Fibroblast of skin of scalp (primary cell): ENCODE measurements at places on chromosomes 5 and 9.
A peak's percentile ranks its signal among the peaks of the same experiment; 100 is the strongest.

- DNase-seq: no peak
Observed at GRCh38 chr5:56443826-56444225, 210.7 kb upstream of the ANKRD55 start.

- peak; percentile 54 for DNase-seq
Observed at GRCh38 chr9:91727316-91727861, 222.6 kb downstream of the ROR2 start.

- DNase-seq: peak; percentile 13
Observed at GRCh38 chr9:4615251-4615650, 46.8 kb upstream of the PLPP6 start.

GRCh38 chr9:32322622-32323021 lies 61.8 kb upstream of the ACO1 start:
- DNase-seq: no peak

DNA sequence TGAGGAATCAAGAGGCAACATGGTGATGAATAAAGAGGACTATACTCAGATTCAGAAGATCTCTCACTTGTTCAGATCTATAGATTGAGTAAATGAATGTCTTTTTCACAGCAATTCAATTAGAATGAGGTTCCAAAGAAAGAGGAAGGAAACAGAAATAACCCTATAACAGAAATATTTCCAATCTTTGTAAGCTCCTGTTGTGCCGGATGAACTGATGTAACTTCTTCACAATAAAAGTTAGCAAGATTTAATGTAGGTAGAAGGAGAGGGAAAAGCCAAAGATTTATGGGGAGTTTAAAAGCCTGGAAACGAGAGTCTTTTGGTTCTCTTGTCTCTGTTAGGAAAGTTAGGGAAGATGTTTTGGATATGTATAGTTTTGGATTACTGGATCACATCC lies 92.1 kb downstream of the PBX3 start:
- DNase-seq: no peak

DNA sequence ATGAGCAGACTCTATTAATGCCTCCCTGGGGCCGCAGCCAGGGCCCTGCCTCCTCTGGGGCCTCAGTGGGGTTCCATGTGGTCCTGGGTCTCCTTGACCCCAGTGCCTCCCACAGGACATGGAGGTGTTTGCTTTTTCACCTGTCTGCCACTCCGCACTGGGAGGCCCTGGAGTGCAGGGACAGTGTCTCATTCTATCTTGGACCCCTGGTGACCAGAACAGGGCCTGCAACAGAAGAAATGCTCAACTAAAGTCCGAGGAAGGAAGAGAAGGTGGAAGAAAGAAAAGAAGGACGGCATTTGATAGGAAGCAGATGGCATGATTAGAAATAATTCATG lies 243.2 kb downstream of the CDK5RAP2 start:
- DNase-seq: no peak

DNA sequence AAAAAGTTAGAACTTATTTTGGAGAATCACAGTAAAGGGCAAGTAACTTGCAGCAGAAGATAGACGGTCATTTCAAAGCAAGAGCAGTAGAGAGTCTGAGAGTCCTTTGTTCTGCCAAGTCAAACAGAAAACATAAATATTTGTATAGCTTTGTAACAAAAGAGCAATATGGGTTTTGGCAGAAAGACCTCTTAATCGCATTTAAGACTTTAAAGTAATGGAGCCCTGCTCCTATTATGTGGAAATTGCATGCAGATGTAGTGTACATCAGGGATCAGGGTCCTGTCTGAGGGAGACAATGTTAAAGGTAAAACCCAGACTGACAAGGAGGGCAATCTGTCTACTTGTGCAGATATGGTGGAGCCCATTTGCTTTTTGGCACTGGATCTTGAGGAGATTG lies 87.2 kb downstream of the PGM5 start:
- no peak for DNase-seq

DNA sequence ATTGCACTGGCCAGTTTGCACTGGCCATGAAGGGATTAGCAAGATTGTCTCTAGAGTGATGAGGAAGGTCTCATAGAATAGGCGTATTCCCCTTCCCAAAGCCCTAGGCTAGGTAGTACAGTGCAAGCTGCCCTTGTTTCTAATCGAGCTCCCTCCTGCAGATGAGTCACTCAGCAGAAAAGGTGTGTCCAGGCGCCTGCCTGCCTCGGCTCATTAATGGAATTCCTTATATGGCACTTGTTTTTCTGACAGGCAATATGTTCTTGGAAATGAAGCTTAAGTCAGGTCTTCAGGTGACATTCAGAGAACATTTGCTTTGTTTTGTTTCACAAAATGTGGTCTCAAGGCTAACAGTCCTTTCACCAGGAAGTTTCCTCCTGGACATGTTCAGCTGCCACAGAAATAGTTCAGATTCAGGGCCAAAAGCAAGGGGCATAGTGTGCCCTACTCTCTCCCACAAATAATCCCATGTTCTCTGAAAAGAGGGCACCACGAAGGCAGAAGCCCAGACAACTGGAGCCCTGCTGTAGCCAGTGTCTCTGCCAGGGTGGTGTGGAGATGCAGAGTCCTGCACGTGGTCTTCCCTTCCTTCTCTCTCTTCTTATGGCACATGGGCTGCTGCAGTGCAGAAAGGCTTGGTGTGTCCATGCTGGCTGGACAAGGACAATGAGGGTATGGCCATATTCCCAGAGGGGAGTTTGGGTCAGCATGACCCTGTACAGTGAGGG lies 281.1 kb upstream of the MAP3K1 start:
- no peak for DNase-seq

- DNase-seq: no peak
Observed at GRCh38 chr5:13186177-13186576, 758.3 kb downstream of the DNAH5 start.

- DNase-seq: no peak
Observed at GRCh38 chr5:93675460-93676450, 65.6 kb downstream of the POU5F2 start.

DNA sequence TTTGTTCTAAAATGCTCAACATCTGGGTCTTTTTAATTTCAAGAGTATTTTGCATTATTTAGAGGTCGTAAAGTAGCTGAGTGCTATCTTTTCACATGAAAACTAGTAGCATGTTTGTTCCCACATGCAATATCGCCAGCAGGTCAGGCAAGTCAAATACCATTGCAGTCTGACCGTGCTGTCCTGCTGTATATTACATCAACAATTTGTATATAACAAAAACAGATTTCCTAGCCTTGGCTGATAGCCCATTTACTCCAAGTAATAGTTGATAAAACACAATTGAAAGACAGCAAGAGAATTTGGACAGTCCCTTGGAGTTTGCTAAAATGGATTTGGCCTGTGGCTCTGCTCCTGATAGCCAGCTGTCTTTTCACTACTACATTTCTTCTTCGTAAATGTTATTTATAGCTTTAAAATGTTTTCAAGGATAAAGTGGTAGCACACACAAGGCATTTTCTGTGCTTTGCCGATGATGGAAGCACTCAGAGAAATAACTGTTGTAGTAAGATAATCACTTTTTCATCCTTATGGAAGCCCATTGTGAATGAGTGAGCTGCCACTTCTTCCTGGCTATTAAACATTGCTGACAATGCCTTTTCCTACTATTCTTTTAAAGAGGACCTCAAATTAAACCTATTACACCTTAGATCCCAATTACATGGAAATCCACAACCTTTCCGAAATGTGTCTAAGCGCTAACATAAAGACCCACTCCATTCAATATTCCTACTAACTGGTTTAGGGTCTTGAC lies 992.1 kb downstream of the MAT2B start:
- DNase-seq: no peak

GRCh38 chr5:159951387-159951786 lies 35.1 kb downstream of the ADRA1B start:
- peak; percentile 55 for DNase-seq

- DNase-seq: no peak
Observed at GRCh38 chr9:112809351-112809848, 58.8 kb downstream of the SNX30 start.

- peak; percentile 37 for DNase-seq
Observed at GRCh38 chr5:172713113-172713808, 57.7 kb downstream of the DUSP1 start.

GRCh38 chr9:89444274-89444673 lies 53.6 kb downstream of the SEMA4D start:
- DNase-seq: no peak

DNA sequence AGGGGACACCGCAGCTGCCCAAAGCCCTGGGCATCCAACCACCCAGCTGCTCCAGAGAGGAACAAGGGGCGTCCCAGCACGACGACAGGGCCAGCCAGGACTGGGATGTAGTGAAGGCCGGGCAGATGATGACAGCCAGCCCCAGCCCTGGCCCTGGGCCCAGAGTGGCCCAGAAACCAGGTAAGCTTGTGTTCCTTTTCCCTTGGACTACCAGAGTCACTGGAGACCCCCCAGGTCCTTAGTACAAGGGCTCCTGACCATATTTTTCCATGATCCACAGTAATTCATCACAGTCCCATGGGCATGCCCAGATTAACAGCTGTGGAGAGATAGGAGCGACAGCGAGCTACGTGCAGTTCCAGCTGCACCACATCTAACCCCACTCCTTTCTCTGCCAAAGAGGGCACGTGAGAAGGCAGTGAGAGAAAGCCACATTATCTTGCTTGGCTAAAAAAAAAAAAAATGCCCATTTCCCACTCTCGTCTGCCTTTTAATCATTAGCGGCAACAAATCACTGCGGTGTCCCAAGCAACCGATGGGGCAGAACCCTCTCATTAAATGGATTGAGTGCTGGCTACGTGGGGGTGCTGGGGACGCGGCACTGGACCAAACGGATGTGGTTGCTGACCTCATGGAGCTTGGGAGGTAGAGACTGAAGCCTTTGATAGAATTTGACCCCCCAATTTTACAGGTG lies 21.7 kb upstream of the SYNPO start:
- no peak for DNase-seq

DNA sequence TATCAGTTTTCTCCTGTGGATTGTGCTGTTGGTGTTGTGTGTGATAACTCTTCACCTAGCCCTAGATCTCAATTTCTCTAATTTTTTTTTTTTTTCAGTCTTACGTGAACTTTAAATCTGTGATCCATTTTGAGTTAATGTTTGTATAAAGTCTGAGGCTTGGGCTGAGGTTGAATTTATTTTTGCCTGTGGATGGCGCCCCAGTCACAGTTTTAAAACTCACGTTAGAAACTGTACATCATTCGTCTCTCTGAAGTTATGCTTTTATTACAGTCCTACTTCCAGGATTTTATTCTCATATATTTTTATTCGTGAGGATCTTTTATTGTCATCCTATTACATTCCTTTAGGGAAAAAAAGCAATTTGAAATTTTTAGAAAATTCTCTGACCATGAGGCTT lies 103.1 kb downstream of the EHMT1 start:
- no peak for DNase-seq

GRCh38 chr9:69882998-69883565 lies 62.5 kb downstream of the CFAP95 start:
- DNase-seq: no peak

- peak; percentile 18 for DNase-seq
Observed at GRCh38 chr5:56993241-56993640, 41.3 kb upstream of the MIER3 start.

- DNase-seq: no peak
Observed at GRCh38 chr9:136407911-136408310, 2.5 kb downstream of the ENTR1 start.

- no peak for DNase-seq
Observed at GRCh38 chr5:29042152-29042551, 2003.8 kb upstream of the CDH9 start.

DNA sequence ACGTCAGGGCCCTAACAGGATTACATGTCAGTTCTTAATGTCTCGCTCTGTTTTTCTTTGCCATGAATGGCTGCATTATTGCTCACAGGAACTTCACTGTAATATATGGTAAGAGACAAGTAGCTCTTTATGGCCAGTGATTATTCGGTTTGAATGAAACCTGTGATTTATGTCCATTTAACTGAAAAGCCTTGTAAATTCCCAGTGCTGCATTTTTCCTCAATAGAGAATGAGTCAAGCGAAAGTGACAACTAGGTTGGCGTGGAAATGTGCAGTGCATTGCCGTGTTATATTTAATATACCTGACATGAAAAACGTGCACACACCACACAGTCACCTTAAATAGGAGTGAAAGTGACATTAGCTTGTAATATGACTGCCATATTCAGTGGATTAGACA lies 163.1 kb downstream of the PBX3 start:
- no peak for DNase-seq

DNA sequence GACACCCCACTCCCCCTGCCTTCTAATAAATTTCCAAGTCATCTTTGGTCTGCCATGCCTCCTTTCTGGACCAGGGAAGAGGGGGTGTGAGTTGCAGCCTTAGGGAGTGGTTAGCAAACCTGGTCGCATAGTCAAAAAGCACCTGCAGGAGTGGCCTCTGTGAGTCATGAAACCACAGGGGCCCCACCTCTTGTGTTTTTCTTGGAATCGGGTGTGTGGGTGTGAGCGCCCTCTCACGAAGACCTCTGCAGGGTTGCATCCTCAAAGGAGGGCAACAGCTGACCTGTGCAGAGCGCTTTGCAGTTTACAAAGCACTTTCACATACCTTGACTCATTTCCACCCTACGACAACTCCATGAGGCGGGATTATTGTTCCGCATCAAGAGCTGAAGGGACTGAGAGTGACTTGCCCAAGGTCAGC lies 36.8 kb upstream of the TEX48 start:
- DNase-seq: no peak

GRCh38 chr9:105500108-105500766 lies 52.4 kb downstream of the FSD1L start:
- no peak for DNase-seq

- peak; percentile 92 for DNase-seq
Observed at GRCh38 chr5:122091936-122092600, 14.0 kb upstream of the LOX start.

GRCh38 chr5:1143670-1143951 lies 31.7 kb upstream of the SLC12A7 start:
- no peak for DNase-seq

DNA sequence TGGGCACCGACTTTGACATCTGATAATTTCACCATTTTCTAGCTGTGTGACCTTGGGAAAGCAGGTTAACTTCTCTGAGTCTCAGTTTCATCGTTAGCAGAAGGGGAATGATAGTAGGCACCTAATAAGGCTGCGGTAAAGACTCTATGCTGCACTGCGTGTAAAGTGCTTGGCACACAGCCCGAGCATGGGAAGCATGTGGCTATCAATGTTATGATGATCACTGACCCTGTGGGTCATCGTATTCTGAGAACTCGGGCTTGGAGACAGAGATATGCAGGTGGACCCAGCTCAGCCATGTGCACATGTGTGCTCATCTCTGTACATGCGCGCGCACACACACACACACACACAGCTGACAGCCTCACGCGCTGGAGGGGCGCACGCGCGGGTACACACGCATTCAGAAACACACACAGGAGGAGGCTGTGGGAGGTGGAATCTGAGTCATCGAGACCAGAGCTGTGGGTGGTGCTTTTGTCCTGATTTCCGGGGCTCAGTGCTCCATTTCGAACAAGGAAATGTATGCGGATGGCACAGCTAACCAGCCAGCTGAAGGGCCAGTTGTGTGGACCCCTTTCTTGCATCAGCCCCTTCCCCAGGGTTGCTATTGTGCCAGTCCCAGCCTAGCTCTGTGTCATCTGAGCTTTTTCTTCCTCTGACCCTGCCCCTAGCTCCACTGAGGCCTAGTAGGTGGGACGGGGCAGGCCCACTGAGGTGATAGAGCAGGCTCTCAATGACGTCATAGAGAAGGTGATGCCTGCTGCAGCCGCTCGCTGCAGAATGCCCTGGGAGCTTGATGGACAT lies 11.1 kb upstream of the ARAP3 start:
- DNase-seq: peak; percentile 43

GRCh38 chr5:146825033-146825432 lies 53.5 kb downstream of the PPP2R2B start:
- peak; percentile 9 for DNase-seq
